ENCODE measurements at places on chromosomes 4 and X.

GRCh38 chrX:34350561-34351335, 218.6 kb upstream of the FAM47A start:
- no peak for DNase-seq

DNA sequence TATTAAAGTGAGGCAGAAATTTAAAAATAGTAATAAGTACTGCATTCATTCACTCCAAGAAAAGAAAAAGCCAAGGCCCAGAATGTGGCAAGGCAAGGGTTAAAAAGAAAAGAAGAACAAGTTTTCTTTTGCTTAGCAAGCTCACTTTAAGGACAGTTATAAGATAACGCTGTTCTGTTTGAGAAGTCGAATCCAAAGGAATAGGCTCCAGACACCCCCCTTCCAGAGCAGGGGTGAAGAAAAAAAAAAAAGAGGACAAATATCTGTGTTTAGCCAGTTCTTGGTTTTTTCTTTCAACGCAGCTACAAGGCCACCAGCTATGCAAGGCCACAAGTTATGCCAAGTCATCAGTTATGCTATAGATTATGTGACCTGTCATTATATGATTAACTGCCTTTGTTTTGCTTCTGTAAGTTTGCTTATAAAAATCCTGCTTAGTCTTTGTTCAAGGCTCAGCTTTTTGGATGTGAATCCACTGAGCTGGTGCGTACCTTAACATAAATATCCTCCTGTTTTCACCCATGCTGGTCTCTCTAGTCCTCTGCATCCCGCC, 1.4 kb downstream of the GRK4 start:
- no peak for DNase-seq

GRCh38 chr4:90328558-90328957, 201.4 kb downstream of the CCSER1 start:
- DNase-seq: peak; percentile 52

DNA sequence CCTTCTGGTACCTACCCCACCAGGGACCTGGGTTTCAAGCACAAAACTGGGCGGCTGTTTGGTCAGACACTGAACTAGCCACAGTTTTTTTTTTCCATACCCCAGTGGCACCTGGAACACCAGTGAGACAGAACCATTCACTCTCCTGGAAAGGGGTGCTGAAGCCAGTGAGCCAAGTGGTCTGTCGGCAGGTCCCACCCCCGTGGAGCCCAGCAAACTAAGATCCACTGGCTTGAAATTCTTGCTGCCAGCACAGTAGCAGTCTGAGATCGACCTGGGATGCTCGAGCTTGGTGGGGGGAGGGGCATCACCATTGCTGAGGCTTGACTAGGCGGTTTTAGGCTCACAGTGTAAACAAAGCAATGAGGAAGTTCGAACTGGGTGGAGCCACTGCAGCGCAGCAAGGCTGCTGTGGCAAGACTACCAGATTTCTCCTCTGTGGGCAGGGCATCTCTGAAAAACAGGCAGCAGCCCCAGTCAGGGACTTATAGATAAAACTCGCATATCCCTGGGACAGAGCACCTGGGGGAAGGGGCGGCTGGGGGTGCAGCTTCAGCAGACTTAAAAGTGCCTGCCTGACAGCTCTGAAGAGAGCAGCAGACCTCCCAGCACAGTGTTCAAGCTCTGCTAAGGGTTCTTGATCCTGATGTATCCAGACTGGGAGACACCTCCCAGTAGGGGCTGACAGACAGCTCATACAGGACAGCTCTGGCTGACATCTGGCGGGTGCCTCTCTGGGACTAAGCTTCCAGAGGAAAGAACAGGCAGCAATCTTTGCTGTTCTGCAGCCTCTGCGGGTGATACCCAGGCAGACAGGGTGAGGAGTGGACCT, 223.0 kb downstream of the COX18 start:
- DNase-seq: peak; percentile 26

- DNase-seq: no peak
Observed at GRCh38 chrX:49106930-49107329, 16.6 kb downstream of the GPKOW start.

DNA sequence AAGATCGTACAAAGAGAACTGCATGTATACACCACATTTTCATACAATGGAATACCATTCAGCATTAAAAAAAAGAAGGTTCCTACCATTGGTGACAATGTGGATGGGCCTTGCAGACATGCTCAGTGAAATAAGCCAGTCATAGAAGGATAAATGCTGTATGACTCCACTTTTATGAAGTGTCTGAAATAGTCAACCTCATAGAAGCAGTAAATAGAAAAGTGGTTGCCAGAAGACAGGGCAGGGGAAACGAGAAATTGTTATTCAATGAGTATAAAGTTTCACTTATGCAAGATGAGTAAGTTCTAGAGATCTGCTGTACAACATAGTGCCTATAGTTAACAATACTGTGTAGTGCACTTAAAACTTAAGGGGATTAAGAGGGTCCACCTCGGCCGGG, 257.5 kb upstream of the FTHL17 start:
- DNase-seq: no peak

DNA sequence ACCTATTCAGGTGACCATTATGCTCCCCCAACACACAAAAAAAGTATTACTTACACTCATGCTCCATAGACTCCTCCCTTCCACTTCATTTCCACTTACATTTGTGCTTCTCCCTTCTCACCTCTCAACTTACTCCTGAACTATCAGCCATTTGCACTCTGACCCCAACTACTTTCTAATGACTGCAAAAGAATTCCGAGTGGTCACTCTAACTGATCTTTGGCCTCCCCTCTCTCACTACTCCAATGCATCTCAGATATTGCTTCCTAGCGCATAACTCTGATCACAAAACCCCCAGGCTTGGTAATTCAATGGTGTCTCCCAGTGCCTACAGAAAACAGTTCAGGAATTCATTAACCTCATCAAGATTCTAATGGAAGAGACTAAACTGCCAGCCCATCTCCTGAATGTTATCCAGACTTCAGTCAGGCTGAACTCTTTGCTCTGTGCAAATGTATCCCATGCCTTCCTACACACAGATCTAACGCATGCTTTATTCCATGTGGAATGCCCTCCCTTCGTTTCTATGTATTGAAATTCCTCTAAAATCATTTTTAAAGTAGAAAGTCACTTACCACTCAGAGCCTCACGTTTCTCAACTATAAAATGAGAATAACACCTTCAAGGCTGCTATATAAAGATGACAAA, 61.1 kb downstream of the FRYL start:
- no peak for DNase-seq

DNA sequence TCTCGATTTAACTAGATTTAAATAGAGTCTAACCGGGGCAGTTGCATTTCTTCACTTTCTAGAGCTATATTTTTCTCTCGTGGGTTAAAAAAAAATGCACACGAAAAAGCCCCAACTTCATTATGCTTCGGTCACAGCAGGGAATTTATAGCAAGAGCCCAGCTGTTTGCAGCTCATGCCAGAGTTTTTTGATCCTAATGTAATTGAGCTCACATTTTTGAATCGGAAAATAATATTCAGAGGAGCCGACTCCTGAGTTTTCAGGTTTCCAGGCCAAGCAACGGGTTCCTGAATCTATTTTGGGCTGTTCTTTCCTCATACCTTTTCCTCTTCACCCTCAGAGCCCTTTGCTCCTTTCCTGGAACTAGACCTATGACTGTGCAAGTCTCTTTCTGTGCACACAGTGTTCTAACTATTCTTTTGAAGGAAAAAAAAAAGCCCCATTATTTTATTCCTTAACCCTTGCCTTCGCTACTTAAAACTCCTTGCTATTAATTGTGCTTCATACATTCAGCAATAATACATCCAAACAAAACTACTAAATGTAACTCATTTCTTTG, 27.5 kb upstream of the ESX1 start:
- no peak for DNase-seq

DNA sequence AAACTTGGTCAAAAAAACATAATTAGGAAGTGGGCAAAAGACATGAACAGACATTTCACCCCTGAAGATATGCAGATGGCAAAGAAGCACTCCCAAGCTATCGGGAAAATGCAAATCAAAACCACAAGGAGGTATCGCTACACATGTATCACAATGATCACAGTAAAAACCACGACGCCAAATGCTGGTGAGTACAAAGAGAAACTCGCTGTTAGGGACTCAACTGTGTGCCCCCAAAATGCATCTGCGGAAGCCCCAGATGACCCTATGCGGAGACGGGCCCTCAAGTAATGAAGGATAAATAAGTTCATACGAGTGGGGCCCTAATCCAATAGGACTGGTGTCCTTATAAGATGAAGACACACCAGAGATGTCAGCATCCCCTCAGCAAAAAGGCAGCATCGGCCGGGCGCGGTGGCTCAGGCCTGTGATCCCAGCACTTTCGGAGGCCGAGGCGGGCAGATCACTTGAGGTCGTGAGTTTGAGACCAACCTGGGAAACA, 10.2 kb downstream of the GAK start:
- no peak for DNase-seq

- DNase-seq: no peak
Observed at GRCh38 chrX:74277320-74277719, 26.7 kb upstream of the ZCCHC13 start.

GRCh38 chr4:128355305-128355704, 67.7 kb upstream of the PGRMC2 start:
- DNase-seq: peak; percentile 62

GRCh38 chrX:17547658-17548057, 172.7 kb downstream of the NHS start:
- DNase-seq: peak; percentile 57

- DNase-seq: no peak
Observed at GRCh38 chrX:107769581-107770317, 5.8 kb downstream of the TSC22D3 start.

- no peak for DNase-seq
Observed at GRCh38 chrX:111823128-111823527, 52.9 kb upstream of the TRPC5OS start.

GRCh38 chr4:157314906-157315305, 94.4 kb downstream of the GRIA2 start:
- DNase-seq: no peak

DNA sequence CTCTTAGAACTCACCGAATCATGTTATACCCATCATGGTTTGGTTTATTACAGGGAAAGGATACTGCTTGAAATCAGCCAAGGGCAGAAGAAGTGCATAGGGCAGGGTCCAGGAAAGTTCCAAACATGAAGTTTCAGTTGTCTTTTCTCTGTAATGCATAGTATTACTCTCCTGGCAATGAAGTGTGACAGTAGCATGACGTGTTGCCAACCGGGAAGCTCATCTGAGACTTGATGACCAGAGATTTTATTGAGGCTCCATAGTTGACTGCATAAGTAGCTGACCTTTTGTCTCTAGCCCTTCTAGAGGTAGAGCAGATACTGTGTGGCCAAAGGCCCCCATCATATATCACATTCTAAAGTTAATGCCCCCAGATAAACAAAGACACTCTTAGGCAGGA, 72.1 kb downstream of the BEND4 start:
- DNase-seq: no peak

DNA sequence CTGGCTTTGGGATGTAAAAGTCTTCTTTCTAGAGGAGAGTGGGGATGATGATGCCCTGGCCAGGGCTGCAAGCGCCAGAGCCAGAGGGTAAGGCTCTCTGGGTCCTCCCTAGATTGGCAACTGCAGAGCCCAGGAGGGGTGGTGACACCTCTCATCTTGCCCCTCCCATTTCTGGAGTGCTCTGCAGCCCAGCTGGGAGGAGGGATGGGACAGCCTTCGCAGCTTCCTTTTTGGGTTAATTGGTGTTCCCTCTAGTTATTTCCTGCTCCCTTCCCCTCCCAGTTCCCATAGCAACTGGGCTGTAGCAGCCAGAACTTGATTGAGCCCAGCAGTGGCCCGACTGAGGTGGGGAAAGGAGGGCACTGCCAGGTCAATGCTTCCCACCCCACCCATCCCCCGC, 19.2 kb downstream of the NALF2 start:
- no peak for DNase-seq

DNA sequence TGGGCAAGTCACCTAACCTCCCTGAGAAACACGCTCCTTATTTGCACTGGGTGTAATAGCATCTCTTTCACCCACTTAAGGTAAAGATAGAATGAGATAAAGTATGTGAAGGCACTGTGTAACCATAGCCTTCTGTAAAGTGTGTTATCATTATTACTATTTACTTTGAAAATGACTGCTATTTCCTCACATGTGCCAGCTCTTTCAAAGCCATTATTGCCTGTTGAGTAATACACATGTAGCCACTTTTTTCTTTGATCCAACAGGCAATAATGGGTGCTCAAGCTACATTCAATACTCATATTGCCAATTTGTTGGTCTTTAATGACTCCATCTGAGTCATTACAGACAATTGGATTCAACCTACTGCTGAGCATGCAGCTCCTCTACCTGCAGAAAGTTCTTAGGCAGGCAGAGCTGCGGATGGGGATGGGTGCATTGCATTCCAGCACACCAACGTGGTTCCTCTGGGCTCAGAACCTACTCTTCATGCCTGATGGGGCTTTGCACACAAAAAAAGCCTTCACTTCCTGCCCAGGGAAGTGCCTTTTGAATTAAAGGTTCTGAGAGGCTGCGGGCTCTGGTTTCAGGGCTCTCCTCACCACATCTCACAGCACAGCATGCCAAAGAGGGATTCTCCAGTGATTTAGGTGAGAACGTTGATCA, 9.7 kb downstream of the PTCHD1 start:
- DNase-seq: no peak

GRCh38 chr4:171629737-171630136, 183.5 kb upstream of the GALNTL6 start:
- DNase-seq: no peak

GRCh38 chrX:154008521-154008920, 11.2 kb downstream of the IRAK1 start:
- no peak for DNase-seq

GRCh38 chrX:40299641-40300046, 201.9 kb upstream of the BCOR start:
- DNase-seq: no peak

- no peak for DNase-seq
Observed at GRCh38 chr4:185079271-185079905, 61.1 kb downstream of the HELT start.

DNA sequence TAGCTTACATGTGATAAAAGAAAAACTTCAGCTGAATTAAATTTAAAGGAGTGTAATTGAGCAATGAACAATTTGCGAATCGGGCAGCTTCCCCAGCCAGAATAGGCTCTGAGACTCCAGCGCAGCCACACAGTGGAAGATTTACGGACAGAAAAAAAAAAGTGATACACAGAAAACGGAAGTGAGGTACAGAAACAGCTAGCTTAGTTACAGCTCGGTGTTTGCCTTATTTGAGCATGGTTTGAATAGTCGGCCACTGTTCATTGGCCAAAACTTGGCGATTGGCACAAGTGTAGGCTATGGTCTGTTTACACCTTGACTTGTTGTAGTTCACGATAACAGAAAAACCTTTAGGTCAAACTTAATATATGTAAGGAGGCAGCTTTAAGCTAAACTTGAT, 16.7 kb upstream of the SUPT20HL1 start:
- DNase-seq: no peak

- DNase-seq: peak; percentile 48
Observed at GRCh38 chr4:5995901-5996623, 22.2 kb downstream of the C4orf50 start.

DNA sequence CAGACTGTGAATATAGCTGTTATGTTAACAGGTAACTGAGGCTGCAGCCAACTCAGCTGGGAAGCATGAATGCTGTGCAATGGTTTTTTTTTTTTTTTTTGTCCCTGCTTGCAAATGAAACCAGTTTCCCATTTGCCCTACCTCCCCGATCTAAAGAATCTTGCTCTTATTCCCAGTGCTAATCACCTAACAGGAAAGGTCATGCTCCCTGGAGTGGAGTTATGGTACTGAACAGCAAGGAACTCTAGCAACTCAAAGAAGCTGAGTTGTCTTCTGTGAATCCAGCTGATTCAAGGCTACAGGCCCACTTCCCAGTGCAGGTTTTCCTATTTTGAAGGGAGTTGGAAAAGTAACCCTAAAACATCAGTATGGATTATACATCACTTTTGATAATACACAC, 52.1 kb downstream of the HTR2C start:
- no peak for DNase-seq

GRCh38 chr4:186844059-186844681, 120.5 kb upstream of the FAT1 start:
- no peak for DNase-seq
